Brain (organoid and tissue), 16 donors: ENCODE measurements at places on chromosomes 4 and X.

GRCh38 chrX:71239781-71240180, 14.2 kb downstream of the ZMYM3 start:
- no peak for DNase-seq

DNA sequence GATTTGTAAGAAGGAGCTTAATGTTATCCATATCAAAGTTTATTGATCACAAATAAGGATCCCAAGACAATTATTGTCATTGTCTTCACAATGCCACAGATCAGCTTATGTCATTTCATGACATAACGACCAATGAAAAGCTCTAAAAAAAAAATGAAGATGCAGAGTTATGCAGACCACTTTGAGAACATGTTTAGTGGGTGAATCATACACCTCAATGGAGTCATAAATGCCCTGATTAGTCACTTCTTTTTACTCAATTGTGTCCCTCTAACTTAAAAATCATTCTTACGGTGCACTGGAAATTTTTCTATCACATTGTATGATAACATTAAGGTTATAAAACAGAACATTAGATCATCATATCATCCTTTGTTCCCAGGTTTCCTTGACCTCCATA, 87.6 kb upstream of the GABRG1 start:
- no peak for DNase-seq

DNA sequence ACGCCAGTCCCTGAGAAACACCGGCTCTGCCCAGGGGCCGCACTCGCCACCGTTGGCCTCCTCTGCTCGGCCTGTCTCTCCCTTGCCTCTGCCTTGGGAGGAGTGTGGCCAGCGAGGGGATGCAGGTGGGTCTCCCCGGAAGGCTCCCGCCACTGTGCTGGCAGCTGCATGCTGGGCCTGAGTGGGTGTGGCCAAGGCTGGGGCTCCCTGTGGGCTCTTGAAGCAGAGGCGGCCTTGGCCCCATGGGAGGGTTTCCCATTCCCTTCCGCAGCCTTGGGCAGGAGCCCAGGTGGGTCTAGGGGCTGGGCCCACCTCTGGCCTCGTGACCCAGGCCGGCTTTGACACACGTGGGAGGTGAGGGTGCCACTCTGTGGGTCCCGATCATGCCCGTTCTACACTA, 19.1 kb downstream of the FGFRL1 start:
- DNase-seq: no peak

DNA sequence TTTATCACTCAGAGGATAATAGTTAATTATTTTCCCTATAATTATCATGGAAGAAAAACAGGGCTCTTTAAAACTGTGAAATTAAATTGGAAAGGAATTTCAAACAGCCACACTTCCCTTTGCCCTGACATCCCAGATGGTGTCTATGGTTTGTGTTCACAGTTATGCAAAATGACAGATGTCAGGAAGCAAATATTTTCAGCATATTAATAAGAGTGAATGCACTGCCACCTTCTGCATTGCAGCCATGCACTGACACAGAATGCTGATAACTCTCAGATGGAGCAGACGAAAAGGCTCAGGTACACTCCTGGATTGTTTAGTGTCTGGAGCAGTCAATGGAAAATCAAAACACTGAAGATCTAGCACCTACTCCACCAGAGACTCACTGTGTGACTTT, 57.6 kb downstream of the RWDD4 start:
- DNase-seq: peak; percentile 42

GRCh38 chr4:22712529-22712928, 19.8 kb downstream of the GBA3 start:
- DNase-seq: no peak

- peak; percentile 52 for DNase-seq
These were observed 22.8 kb downstream of the USP38 start for GRCh38 chr4:143207555-143207954.

DNA sequence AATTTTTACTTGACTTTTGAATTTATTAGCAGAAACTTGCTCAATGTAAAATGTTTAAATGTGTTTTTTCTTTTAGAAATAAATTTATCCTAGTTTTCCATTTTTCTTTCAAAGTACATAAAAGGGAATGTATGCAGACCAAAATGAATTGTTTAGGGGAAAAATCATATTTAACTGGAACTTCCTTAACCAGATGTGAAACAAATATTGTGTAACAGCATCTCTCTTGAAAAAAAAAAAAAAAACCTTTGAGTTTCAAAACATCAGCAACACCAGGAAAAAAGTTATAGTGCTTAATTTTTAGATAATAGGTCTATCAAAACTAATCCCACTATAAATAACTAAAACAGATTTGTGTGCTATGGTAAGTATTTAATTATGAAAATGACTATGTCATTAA, 14.5 kb upstream of the CCNA2 start:
- DNase-seq: no peak

GRCh38 chrX:150849486-150849885, 49.0 kb downstream of the CD99L2 start:
- DNase-seq: no peak
